Lung (tissue), 17 donors: ENCODE measurements at places on chromosomes 5 and 9. TPM values are rescaled to one million over a fixed set of nuclear protein-coding genes. Genes with fewer than 3 reads are reported as not detected.
A peak's percentile ranks its signal among the peaks of the same experiment; 100 is the strongest.

DNA sequence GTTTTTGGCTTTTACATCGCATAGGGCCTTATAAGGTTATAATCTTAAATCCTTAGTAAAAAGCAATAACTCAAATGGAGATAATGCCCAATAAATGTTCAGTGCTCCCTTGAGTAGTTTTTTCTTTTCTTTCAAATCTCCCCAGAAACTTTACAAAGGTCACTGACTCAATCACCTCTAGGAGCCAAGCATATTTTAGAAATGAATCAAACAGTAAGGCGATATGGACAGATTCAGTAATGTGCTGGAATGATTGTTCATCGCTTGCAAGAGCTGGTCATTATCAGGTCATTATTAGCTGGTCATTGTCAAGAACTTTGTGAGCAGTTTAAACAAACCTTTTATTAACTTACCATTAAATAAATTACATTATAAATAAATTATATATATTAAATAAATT lies 130.4 kb upstream of the SLIT3 start:
- no peak for DNase-seq

GRCh38 chr5:76524868-76525267 lies 98.3 kb downstream of the F2RL2 start:
- no peak for DNase-seq

- no peak for DNase-seq
These were observed 12.6 kb upstream of the DPYSL3 start for GRCh38 chr5:147522435-147522834.

DNA sequence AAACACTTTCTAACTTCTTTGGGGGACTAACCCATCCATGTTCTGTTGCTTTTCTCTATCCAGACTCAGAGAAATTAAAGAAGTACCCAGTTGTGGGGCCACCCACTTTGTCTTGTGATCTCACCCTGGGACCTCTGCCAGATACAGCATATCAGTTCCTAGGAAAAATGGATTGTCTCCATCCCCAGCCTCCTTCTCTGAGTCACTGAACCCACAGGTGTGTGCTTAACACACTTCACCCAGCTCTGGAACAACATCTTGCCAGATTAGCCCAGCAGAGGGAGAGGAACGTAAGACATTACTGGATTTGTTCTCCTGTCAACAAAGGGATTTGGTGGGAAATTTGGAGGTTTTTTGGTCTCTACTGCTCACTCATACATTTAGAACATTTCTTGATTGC lies 19.2 kb downstream of the FAM240B start:
- no peak for DNase-seq

The EPB41L4B gene
- total RNA-seq: 14.5 TPM

GRCh38 chr9:107780960-107781359 lies 291.4 kb upstream of the KLF4 start:
- DNase-seq: no peak

- DNase-seq: peak; percentile 91
These were observed 87.2 kb downstream of the FSTL4 start for GRCh38 chr5:133525126-133525525.

GRCh38 chr9:93182572-93182971 lies 1.4 kb upstream of the WNK2 start:
- DNase-seq: peak; percentile 31

The MEGF10 gene
- total RNA-seq: 0.21 TPM

The SMAD5 gene
- 44.2 TPM for total RNA-seq

- DNase-seq: no peak
These were observed 16.5 kb downstream of the DAB2IP start for GRCh38 chr9:121667890-121668289.

The SLC25A2 gene
- total RNA-seq: 0.83 TPM

The TEK gene
- total RNA-seq: 76.1 TPM

The THBS4 gene
- 4.2 TPM for total RNA-seq

DNA sequence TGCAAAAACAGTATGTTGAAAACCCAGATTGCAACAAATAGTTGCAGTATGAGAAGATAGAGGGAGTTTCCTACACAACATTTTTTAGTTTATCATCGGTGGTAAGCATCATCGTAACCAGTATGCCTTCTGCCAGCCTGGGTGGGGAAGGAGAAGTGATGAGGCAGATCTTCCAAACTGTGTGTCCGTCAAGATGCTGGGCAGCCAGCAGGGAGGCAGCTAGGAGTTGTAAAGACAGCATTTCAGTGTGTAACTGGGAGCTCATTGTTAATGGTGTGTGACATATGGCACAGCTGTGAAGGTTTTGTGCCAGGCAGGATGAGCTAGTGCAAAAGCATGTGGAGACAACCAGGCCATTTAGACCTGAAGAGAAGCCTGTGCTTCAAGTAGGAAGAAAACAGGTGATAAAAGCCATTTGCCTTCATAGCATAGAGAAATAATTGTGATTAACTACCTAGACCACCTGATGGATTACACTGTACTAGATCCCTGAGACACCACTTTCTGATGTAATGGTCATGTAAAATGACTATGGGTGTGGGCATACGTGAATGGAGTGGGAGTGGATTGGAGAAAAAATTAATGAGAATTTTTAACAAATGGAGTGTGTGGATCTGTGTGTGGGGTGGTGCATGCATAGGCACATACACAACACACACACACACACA lies 347.0 kb upstream of the ADAMTSL1 start:
- no peak for DNase-seq

DNA sequence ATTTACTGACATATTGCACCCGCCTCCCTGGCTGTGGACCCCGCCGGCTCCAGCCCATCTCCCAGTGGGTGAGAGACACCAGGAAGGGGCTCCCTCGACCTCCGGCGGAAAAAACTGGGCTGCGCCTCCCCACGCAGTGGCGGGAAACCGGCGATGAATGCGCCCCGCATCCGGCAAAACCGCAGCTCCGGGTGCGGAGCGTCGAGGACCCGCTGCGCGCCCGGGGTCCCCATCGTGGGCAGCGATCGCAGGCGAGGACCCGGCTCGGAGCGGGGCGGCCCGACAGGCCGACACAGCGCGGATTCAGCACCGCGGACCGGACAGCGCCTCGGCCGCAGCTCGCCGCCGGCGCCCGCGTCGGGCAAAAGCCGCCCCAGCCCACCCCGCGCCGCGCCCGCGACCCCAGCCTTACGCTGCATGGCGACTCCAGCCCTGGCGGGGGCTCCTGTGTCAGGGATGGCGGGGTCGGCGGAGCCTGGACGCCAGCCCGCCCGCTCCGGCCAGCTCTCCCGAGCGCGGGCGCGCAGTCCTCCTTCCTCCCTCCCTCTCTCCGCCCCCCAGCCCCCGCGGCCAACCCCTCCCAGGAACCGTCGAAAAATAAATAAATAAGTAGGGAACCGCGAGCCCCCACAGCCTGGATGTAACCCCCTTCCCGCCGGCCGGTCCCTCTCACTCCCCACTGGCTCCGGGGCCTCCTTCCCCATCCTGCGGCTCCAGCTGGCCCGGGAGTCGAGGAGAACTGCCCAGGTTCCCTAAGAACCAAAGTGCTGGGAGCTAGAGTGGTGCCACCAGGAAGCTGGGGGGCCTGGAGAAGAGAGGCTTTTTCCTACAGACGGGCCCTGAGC lies 3.1 kb downstream of the LHX3 start:
- DNase-seq: peak; percentile 63

- DNase-seq: no peak
These were observed 596 bp downstream of the TEK start for GRCh38 chr9:27109621-27110020.

- DNase-seq: no peak
These were observed 95.5 kb downstream of the BARX1 start for GRCh38 chr9:93859431-93860215.

DNA sequence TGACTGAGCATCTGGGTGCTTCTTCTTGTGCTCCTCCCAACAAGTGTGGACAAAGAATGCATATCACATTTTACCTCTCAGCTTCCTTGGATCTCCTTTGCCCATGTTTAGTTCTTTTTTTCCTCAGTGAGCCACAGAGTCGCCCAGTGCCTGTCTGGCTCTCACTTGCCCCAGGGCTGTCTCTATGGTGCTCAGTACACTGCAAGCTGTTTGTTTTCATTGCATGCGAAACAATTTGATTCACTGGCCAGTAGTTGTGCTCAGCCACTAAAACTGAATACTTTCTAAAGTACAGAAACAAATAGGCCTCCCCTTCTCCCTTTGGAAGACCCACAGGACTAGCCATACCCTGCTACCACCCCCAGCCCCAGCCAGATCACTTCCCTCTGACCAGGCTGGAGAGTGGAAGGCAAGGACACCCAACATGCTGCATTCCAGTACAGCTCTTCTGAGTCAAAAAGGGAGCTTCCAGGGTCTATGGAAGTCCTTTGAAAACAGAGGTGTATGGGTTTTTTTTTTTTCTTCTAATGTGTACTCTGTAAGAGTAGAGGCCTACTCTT lies 3.8 kb downstream of the LHFPL2 start:
- DNase-seq: no peak

The CCNI2 gene
- total RNA-seq: 0.74 TPM

- DNase-seq: no peak
These were observed 229.4 kb downstream of the FSTL4 start for GRCh38 chr5:133382661-133383579.

DNA sequence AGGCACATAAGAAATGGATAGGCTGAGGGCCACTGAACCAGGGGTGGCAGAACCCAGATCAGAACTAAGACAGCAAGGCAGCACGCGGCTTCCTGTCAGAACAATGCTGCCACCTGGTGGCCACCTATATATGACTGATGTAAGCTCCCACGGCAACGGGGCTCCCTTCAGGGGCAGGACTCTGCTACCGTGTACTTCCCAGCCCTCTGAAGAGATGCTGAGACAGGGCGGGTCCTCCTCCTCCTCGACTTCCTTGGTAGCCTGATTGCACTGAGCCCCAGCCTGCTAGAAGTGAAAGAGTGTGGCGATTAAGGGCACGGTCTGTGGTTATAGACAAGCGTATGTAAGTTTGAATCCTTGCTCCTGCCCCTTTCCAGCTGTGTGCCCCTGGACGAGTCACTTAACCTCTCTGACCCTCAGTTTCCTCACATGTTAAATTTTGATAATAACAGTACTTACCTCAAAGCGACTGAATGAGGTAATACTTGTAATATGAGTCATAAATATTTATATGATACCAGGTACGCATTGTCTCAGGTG lies 13.3 kb downstream of the RPS14 start:
- DNase-seq: peak; percentile 86

The PCDHGA1 gene
- 0.57 TPM for total RNA-seq

DNA sequence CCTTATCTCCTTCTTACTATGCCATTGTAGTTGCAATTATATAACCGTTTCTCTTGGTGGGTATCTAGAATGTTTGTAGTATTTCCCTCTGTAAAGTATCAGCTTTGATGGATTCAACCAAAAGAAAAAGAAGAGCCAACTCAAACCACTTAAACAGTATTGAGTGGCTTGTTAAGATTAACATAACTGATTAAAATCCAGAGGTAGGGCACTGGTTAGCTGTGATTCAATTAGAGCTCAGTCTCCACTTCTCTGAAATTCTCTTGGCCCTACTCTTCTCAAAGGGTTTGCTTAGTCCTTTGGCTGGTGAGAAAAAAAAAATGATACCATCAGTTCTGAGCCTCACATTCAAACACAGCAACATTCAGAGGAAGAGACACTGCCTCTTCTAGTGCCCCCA lies 37.0 kb downstream of the TYRP1 start:
- no peak for DNase-seq

The PCDHGA5 gene
- total RNA-seq: 9.3 TPM

The PRDM12 gene
- 0.09 TPM for total RNA-seq

The SELENOP gene
- 756 TPM for total RNA-seq
